Activated CD4-positive, alpha-beta T cell treated with anti-CD3 and anti-CD28 coated beads for 1 hour (primary cell): ENCODE measurements at places on chromosomes 4 and X.

GRCh38 chrX:50107470-50107869 is 93.3 kb downstream of the AKAP4 start:
- DNase-seq = no peak

DNA sequence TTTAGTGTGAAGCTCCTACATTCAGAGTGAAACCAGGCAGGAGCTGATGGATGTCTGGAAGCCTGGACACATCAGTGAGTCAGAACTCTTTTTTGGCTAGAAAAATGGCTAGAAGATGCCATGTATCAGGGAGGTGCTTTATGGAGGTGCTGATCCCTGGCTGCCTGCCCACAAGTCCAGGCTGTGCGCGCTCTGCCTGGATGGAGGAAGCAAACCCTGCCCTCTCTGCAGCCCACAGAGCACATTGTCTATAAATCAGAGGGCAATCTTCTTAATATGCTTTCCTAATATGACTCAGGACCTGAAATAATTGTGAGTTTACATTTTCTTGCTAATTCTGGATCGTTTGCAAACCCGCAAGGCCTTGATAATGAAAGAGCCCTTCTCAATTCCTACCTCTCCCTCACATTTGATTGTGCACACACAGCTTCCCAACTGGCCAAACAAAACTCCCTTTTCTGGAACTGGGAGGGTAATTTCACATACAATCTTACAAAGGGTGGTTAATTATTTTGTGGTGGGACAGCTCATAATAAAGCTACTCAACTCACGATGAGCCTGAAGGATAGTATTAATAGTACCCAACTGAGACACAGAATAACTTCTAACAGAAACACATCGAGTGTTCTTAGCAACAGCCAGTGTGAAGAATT is 11.7 kb downstream of the MFAP3L start:
- no peak for DNase-seq

DNA sequence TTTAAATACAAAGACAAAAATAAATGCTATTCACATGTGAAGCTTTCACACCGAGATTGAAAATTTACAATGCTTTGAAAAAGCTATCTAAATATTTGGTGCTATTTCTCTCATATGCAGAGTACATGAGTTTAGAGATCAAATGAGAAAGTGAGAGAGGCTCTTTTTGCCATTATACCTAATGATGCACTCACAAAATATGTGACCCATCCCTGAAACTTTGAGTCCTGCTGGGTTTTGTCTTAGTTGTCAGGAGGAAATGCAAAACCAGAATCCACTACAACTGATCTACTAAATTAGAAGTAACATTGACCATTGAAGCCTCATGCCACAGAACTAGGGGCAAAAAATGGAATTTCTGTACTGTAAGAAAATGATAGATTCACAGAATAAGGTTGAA is 251.7 kb downstream of the MAPK10 start:
- DNase-seq = no peak

- DNase-seq = no peak
Measured at GRCh38 chr4:83114576-83114975, at the start of gene PLAC8. PLAC8 (minus strand) TSS chr4:83114729; CDS start chr4:83107921, 6,808 bp downstream.

- DNase-seq = no peak
Measured at GRCh38 chr4:123696687-123697086, 300.1 kb downstream of the SPRY1 start.

DNA sequence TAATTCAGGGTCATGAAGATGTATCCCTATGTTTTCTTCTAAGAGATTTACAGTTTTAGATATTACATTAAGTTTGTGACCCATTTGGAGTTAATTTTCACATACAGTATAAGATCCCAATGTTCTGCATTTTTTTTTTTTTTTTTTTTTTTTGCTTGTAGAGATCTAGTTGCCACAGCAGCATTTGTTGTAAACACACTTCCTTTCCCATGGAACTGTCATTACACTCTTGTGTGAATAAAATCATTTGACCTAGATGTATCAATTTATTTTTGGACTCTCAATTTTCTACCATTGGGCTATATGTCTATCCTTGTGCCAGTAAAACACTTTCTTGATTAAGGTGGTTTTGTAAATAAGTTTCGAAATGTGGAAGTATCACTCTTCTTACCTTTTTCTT is 1107.2 kb downstream of the TECRL start:
- DNase-seq = no peak

DNA sequence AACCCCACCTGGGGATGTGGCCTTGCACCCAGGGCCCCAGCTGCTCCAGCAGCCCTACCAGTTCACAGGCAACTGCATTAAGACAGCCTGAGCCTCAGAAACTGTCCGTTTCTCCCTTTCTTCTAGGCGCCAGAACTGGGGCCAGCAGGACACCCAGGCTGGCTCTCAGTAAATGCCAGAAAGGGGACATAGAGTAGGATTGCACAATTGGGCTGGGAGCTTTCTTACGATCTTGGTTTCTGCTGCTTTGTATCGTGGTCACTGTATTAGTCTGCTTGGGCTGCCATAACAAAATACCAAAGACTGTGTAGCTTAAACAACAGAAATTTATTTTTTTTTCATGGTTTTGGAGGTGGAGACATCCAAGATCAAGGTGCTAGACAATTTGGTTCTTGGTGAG is 48.4 kb downstream of the NALF2 start:
- no peak for DNase-seq

DNA sequence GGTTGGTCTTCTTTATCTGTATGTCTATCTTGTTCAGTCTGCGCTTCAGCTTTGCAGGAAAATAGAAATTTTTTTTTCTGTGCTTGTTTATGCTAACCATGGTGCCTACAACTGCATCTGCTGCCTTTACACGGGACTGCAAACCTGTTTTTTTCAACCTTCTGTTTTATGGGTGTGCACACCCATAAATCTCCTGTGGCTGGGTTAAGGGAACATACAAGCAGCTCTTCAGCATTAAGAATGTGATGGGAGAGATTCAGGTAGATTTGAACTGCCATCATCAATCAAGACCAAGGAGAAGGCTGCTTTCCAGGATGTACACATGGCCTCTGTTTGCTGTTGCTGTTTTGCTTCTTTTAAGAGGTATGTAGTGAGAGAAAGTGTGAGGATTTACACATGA is 502.9 kb downstream of the ANKRD50 start:
- no peak for DNase-seq

DNA sequence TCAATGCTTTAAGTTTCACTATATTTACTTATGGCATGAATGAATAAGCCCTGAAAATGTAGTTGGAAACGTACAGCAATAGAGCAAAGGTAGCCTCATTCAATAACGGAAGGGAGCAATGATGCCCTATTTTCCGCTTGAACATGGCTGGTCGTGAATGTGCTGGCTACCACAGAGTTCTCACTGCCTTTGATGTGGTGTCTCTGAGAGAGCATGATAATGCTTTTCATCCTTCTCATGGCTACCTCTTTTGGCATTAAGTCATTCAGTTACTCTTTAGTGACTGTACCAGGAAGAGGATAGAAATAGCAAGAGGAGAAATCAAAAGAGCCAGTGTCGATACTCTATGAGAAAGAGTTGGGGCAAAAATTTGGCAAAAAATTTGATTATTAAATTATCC is 308.0 kb downstream of the PPP3CA start:
- DNase-seq = no peak

GRCh38 chrX:94288972-94289371 is 615.0 kb downstream of the FAM133A start:
- DNase-seq = no peak

GRCh38 chr4:5527211-5527610 is 181.1 kb downstream of the EVC2 start:
- no peak for DNase-seq

DNA sequence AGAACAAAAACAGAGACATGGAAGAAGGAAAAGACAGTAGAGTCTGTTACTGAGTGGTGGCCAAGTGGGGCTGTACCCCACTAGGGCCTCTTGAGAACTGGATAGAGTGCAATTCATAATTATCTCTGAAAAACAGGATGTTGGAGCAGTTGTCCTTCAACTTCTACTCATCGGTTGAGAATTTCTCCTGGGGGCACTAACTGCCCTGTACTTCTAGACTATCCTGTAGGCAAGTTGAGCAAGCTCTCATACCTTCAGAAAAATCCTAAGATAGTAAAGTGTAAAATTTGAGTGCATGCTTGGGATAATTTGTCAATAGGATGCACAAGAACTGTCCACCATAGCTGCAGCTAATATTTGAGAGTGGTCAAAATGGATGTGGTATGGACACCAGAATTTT is 179.7 kb upstream of the CNKSR2 start:
- no peak for DNase-seq

- DNase-seq = no peak
Measured at GRCh38 chrX:25105221-25105620, 89.5 kb upstream of the ARX start.

DNA sequence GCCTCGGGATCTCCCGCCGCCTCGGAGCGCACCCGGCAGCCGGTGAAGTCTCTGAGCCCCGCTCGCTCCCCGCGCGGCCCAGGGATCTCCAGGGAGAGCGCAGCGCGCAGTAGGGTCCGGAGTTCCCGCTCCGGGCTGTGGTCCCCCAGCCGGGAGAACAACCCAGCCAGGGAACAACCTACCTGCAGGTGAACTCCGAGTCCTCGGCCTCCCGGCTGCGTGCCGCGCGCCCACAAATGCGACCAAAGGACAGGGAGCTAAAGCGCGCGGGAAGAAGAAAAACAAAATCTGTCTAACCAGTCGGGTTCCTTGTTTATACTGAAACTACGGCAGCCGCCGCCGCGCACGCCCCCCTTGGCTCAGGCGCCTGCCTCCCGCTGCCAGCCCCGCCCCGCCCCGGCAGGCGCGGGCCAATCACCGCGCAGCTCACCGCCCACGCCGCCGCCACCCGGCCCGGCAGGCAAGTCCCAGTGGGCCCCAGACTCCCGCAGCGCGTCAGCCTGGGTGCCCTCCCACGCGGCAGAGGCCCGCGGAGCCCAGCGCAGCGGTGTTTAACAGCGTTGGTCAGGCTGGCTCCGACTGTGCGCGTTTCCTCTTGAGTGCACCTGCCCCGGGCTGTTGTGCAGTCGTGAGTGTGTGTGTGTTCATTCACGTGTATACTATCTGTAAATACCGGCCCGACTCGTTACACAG is at the start of gene RASGEF1B:
Gene RASGEF1B (minus strand): TSS at position 320 of the 693 bp plus-strand sequence. CDS start 12,399 bp downstream, outside the sequence.
- peak; percentile 94 for DNase-seq

DNA sequence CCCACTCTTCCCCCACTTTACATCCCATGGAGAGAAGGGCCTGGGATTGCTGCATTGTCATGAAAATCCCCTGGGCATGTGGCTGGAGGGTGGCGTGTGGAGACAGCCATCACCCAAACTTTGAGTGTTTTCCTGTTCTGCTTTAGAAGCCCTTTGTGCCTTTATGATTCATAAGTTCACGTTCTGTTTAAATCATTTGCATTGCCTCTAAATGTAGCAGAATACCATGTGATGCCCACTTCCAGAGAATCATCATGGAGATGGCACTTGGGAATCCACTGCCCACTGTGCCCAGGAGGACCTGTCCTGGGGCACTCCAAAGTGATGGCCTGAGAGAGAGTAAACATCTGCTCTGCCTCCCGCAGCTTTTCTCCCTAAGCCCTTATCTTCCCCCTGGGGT is 52.8 kb downstream of the MED28 start:
- DNase-seq = no peak

DNA sequence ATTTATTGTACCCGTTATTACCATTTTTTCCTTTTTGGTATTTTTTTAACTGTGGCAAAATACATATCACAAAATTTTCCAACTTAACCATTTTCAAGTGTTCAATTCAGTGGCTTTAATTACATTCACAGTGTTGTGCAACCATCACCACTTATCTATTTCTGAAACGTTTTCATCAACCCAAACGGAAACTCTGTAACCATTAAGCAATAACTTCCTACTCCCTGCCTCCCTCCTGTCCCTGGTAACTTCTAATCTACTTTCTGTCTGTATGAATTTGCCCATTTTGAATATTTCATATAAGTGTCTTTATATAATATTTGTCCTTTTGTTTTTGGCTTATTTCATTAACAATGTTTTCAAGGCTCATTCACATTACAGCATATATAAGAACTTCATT is 57.4 kb upstream of the MSN start:
- no peak for DNase-seq

DNA sequence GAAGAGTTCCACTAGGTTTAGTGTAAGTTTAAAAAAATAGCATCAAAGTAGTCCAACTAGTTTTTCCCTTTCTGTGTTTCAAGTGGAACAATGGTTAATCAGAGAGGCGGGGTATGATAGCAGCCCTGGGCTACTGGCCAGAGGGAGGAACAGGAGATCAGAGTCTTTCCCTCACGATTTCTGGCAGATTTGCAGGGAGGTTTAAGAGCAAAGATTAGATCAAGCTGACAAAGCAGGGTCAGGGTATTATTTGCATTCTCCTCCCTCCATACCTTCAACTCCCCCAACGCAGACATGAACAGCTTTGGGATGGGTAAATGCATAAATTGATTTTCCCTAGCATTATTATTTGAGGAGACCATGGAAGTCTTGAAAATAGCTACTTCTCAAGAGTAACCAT is 277.6 kb upstream of the DIAPH2 start:
- no peak for DNase-seq

DNA sequence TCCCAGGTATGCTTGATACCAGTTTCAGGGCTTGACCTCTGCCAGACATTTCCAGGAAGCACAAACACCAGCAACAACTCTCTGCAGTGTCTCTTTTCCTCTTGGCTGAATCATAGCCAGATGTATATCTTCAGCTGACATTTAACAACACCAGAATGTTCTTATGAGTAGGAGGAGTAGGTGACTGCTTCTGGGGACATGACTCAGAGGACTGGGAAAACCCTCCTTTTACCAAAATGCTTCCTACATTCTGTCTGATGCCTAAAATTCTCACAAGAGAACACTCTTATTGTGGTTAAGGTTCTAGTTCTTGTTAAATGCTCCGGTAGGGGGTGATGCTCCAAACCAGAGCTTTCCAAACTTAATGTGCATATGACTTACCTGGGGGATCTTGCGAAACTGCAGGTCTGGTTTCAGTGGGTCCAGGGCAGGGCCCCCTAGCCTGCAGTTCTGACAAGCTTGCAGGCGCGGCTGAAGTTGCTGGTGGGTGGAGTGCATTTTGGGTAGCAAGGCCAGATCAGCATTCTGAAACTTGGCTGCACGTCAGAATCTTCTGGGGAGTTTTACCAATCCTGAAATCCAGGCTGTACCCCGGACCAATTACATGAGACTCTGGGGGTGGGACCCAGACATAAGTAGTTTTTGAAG is 329.3 kb upstream of the RPS6KA3 start:
- DNase-seq = no peak

DNA sequence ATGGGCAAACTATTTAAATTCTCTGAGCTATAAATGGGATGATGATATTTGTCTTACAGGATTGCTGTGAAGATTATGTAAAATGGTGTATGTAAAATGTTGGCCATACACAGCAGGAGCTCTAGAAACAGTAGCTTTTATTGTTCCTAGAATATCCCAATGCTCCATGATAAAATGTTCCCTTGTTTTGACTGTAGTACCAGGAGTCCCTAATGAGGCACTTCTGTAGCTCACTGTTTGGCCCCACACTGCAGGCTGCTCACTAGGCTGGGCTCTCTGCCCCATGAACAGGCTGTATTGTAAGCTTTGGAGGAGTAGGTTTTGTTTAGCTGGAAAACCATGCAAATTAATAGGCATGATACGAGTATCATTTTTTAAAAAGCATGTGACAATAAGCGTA is 3.3 kb upstream of the FGA start:
- DNase-seq = no peak

DNA sequence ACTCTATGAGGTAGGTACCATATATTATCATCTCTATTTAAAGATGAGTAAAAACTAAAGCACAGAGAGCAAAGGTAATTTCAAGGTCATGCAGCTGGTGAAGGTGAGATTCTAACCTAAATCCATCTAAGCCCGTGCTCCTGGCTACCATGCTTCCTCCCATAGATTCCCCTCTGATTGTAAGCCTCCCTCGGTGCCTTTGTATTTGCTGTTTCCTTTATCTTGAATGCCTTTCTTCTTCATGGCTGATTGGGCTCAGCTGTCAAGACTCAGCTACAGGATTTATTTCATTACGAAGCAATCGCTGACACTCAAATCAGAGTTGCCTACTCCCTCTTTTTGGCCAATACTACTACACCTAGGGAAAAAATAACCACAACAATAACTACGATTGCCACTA is 217.1 kb downstream of the ARAP2 start:
- no peak for DNase-seq
